Stimulated activated CD4-positive, alpha-beta T cell treated with anti-CD3 and anti-CD28 coated beads, Interleukin-1b, Interleukin-23, amount 100 ng/mL, for 4 hours (primary cell): ENCODE measurements at places on chromosomes 5 and 9.

GRCh38 chr5:174118823-174119467 lies 73.4 kb downstream of the NSG2 start:
- DNase-seq: no peak

GRCh38 chr5:80698369-80698768 lies 43.6 kb upstream of the DHFR start:
- DNase-seq: no peak

- no peak for DNase-seq
Observed at GRCh38 chr5:54148858-54149257, 161.5 kb downstream of the ARL15 start.

DNA sequence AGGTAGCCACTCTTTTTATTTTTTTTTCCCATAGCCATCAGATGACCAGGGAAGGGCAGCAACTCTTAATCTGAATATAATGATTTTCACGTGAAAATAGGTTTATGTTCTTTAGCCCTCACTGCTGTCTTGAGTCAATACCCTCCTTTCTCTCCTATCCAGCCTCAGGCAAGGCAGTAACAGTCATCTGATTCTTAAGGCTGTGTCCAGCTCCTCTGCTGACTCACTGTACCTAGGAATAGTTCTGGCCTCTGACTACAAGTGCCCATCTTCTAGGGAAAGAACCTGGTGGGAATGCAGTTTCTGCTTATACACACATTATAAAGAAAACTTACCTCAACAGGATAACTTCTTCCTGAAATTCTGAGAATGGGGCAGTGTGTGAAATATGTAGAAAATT lies 30.7 kb downstream of the DHX29 start:
- DNase-seq: no peak

DNA sequence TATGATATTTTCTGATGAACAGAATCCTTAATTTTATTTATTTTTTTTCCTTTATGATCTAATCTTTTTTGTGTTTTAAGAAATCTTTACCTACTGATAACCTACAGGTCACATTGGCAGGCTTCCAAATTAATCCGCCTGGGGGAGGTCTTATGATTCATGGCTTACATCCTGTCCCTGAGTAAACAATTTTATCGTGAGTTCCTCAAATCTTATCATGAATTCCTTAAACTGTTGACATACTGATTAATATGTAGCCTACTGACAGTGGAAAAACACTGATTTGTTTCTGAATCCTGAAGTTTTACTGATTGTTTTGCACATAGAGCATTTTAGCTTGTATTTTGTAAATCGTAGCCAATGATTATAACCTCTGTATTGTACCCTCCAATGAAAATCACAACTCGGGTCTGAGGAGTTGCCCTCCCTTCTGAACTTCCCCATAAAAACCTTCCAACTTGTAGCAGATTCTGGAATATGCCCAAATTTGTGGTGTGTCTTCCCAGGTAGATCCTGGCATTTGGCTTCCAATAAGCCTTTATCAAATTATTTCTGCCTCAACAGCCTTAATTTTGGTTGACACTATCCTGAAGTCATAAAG lies 105.6 kb downstream of the VCAN start:
- no peak for DNase-seq

DNA sequence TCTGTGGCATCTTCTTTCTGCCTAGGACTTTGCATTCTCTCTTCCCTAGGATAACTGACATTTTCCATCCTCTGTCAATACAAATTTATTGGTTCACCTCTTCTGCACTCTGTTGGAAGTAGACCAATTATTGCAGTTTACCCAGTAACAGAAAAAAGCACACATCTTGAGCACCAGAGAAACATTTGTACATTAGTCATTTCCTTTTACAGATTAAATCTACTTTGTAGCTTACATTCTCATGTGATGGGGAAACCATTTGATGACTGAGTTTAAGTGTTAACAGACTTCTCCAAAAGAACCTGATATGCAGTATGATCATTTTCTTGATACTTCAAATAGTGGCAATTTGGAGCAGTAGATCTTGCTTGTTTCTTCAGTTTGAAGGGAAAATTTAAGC lies 1098.8 kb downstream of the DTWD2 start:
- no peak for DNase-seq

DNA sequence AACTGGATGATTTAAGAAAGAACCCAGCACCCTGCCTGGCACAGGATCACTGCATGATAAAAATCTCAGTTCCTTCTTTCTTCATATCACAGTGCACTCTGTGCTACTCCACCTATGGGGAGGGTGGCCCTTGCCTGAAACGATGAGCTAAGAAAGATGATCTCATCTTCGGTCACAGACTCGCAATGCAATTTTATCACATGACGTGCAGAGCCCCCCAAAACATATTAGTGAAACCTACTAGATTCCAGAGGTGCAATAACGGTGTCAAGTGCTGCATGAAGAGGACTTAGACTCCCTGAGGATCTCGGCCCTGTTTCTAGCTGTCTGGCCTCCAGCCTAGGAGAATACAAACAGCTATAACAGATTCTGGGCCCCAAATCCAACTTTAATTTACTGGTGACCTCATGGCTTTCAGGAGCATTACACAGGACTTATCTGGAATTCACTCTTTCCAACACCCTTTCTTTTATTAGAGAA lies 104.0 kb downstream of the EBF1 start:
- no peak for DNase-seq

DNA sequence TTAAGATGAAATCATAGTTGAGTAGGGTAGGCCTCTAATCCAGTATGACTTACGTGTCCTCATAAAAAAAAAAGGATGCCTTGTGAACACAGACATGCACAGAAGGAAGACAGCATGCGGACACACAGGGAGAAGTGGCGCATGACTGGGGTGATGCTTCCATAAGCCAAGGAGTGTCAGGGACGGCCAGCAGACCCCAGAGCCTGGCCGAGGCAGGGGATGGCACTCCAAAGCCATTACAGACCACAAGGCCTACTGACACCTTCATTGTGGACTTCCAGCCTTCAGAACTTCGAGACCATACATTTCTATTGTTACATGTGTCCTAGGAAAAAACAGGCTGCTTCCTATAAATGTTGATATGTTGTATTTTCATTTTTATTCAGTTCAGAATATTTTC lies 19.9 kb downstream of the EHMT1 start:
- DNase-seq: no peak

- no peak for DNase-seq
Observed at GRCh38 chr9:136198605-136199083, 6.3 kb downstream of the LHX3 start.

GRCh38 chr5:179986328-179986727 lies 78.6 kb upstream of the TBC1D9B start:
- DNase-seq: no peak

DNA sequence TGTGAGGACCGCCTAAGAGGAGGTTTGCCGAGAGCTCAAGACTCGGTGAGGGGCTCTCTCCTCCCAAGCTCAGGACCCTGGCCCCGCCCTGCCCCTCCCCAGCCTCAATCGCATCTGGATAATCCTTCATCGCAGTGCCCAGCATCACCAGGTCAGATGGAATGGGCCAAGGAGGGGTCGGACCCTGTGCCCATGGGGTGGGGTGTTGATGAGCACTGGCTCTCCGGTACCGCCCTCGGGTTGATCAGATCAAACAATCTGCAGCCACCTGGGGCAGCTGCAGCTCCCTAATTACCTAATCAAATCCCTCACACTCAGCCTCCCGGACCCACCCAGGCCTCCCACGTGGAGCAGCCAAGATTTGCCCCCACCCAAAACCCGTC lies 24.4 kb upstream of the TDRD7 start:
- DNase-seq: no peak

GRCh38 chr9:34256104-34256503 lies 73.0 kb downstream of the KIF24 start:
- DNase-seq: no peak

DNA sequence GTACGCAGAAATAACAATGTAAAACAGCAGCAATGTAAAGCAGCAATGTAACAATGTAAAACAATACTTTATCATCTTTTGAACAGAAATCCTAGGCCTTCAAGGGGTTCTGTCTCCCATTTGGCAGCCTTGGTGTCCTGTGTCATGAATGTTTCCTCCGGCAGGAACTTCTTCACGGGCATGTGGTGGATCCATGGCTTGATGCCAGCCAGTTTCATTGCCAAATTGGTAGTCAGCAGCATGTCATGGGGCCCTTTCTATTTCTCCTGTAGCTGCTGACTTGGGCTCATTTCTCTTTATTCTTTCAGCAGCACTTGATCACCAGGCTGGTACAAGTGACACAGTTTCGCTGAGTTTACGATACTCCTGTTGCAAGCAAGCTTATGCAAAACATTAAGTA lies 275.3 kb downstream of the HTR1A start:
- DNase-seq: no peak

DNA sequence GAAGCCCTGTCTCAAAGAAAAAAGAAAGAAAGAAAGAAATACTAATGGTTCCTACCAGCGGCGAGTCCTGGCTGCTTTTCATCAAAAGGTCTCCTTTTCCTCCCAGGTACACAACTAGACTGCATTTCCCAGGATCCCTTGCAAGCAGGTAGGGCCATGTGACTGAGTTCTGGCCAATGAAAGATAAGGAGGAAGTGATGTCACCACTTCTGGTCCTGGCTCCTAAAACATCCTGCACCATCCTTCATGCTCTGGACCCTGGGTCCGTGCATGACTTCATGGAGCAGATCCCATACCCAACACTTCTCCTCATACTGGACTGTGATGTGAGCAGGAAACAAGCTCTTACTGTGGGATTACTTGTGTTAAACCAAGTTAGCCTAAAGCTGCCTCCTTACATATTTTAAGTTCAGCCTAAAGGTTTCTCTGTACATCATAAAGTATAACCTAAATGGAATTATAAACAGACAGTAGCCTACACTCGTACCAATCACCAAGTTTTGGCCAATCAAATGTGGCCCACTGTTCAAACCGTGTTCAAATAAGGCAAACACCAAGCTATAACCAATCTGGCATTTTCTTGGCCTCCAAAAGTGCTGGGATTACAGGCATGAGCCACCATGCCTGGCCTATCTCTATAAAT lies 30.2 kb upstream of the FUBP3 start:
- no peak for DNase-seq

DNA sequence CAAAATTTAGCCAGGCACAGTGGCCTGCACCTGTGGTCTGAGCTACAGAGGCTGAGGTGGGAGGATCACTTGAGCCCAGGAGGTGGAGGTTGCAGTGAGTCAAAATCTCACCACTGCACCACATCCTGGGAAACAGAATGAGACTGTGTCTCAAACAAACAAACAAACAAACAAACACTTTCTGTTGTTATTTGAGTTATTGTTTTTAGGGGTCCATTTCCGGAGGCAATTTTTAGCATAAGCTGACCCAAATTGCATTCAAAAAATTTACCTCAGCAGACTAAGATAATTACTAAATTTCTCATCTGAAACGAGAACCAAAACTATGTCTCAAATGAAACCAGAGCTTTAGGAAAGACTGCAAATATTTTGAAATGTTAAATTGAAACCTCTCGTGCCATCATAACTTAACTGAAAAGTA lies 1485.1 kb downstream of the EFNA5 start:
- DNase-seq: no peak
